ENCODE measurements at places on chromosomes 7 and 10.

GRCh38 chr10:113891476-113891875 is 37.0 kb downstream of the NHLRC2 start:
- no peak for DNase-seq

DNA sequence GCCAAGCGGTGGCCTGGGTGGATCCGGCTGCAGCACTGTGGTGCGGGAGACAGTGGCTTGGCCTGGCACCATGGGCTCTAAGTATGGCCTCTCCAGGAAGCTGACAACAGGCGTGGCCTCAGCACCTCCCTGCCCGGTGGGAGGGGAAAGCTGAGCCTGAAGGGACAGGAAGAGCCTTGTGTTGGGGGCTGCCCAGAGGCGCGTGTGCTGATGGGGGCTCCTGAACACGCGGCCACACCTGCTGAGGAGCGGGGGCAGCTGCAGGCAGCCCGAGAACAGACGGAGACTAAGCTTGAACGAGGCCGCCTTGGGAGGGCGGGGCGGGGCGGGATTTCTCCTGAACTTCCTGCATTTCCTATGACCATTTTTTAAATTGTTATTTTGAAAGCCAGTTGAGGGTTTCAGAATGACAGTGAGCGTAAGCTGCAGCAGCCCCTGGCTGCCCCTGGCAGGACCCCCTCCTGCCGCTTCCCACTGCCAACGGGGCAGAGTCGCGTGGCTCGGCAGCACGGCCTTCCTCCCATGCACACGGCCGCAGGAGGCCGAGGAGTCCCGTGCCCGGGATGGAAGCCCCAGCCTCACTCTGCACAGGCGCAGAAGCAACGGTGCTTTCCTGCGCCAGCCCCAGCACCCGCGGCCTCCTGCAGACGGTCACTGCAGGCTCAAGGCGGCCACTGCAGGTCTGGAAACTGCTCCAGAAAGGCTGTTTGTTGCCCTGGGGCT is 43.2 kb downstream of the DPYSL4 start:
- no peak for DNase-seq

GRCh38 chr10:124211921-124212320 is 118.5 kb upstream of the CHST15 start:
- no peak for DNase-seq

DNA sequence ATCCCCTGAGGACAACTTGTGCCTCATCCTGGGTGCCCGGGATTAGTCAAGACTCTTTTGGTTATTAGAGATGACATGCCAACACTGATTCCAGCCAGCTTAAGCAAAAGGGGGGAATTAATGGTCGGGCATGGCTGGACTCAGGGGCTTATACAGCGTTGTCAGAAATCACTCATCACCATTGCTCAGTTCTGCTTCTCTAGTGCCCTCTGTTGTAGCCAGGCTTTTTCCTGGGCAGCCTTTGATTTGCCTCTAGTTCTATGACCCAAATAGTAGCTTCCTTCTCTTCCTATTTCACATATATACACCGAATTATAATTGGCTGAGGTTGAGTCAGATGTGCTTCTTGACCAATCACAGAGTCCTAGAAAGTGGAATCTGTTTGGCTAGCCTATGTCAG is 192.0 kb upstream of the HABP2 start:
- DNase-seq: no peak

- DNase-seq: no peak
These were observed 28.5 kb downstream of the CNNM1 start for GRCh38 chr10:99357691-99358090.

DNA sequence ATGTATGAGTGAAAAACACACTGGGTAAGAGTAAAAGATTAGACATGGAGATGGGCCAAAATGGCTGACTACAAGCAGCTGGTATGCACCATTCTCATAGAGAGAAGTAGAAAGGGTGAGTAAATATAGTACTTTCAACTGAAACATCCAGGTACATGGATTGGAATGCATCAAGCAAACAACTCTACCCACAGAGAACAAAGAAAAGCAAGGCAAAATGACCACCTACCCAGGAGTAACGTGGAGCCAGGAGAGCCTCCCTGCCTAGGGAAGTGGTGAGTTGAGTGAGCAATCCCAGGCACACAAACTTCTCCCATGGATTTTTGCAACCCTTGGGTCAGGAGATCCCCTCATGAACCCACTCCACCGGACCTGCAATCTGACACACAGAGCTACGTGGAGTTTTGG is 212.8 kb downstream of the PTN start:
- DNase-seq: no peak

DNA sequence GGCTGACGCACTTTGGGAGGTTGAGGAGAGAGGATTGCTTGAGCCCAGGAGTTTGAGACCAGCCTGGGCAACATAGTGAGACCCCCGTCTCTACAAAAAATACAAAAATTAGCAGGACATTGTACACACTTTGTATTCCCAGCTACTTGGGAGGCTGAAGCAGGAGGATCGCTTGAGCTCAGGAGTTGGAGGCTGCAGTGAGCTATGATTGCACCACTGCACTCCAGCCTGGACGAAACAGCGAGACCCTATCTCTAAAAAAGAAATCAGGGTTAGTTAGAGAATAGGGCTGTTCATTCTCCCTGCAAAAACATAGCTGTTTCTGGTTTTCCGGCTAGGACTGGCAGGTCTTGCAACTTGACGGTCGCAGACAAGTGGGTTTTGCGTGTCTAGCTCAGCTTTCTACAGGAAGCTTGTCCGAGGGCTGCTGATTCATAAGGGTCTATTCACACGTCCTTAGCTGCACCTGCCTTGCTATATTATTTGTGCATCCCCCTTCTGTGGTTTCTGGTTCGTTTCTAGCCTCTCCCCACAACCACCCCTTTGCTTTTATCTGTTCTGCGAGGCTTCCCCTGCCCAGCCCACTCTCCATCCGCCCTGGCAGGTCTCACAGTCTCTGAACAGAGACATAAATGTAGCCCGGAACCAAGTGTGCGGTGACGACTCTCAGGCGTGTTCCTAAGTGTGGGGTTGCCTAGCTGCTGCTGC is 10.7 kb downstream of the AMZ1 start:
- DNase-seq: no peak

GRCh38 chr10:16381083-16381482 is 55.7 kb upstream of the PTER start:
- DNase-seq: no peak

DNA sequence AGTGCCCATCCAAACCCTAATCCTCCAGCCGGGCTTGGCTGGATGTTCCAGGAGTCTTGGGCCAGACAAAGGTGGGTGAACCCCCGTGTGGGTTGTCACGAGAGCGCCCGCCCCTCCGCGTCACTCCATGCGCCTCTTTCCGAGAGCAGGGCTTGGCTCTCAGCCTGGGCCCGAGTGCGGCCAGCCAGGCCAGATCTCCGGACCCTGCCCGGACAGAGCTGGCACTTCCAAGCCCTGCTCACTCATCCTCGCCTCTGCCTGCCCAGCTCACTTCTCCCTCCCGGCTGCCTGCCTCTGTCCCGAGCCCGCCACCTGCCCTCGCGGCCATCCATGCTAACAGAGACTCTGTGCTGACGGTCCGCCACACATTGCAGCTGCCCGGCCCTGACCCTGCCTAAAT is 34.6 kb downstream of the AGAP3 start:
- no peak for DNase-seq

DNA sequence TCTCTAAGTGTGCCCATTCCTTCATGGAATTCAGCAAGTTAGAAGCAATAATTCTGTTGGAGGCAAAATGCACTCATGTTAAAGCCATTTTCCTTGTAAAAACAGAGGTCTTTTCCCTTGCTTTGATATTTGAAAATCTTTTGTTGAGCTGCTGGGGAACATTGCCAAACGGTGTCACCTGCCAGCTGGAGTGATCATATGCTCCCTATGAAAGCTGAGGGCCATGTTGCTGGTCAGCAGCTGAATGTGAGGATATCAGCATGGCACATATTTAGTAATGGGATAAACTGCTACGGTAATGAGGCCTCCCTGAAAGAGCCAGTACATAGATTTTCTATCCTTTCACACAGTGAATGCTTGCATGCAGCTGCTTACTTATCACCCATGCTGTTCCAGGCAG is 224.3 kb downstream of the THSD7A start:
- no peak for DNase-seq

GRCh38 chr7:147033641-147034040 is 917.0 kb downstream of the CNTNAP2 start:
- DNase-seq: no peak

- DNase-seq: no peak
These were observed 128.7 kb downstream of the ELAPOR2 start for GRCh38 chr7:86930554-86931307.

DNA sequence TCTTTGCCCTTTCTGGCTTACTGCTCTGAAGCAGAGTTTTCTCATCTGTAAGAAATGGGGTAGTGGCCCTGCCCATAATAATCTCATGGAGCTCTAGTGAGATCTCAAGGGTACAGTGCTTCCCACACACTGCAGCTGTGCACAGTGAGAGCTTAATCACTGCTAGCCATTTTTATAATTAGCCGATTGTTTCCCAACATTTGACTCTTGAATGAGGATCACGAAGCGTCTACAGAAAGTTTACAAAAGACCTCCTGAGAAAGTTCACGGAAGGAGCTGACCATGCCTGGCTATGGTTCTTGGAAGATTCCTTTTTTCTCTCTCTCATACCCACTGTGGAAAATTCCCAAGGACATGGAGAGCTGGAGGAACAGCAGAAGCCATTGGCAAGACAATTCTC is 70.4 kb downstream of the FAM171A1 start:
- DNase-seq: no peak

All from anterior cingulate cortex (tissue), 58 donors.